Astrocyte of the hippocampus (primary cell): ENCODE measurements at places on chromosomes 1 and 21.

DNA sequence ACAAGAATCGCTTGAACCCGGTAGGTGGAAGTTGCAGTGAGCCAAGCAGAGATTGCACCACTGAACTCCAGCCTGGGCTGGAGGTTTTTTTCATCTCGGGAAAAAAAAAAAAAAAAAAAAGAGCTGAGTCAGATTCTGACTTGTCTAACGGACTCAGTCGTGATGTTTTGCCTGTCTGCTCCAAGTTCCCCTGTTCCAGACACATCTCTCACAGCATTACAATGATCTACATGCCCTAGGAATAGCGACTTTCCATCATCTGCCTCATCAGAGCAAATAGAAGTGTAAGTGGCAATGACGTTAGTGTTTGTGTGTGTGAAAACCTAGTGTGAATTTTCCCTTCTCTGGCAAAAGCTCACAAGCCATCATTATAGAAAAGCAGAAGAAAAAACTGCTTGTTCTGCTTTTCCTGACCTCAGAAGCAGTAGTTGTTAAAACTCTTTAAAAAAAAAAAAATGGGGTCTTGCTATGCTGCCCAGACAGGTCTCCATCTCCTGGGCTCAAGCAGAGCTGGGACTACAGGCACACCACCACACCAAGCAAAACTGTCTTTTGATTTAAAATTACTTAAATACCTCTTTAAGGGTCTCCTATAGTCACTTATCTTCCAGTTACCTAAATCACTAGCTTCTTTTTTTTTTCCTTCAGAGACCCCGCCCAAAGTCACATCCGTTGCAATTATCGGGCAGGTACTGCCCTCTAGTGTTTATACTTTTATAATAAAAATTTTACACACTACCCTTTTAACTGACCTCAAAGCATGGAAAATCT is 37.3 kb downstream of the PLEKHO1 start:
- peak; percentile 73 for DNase-seq

DNA sequence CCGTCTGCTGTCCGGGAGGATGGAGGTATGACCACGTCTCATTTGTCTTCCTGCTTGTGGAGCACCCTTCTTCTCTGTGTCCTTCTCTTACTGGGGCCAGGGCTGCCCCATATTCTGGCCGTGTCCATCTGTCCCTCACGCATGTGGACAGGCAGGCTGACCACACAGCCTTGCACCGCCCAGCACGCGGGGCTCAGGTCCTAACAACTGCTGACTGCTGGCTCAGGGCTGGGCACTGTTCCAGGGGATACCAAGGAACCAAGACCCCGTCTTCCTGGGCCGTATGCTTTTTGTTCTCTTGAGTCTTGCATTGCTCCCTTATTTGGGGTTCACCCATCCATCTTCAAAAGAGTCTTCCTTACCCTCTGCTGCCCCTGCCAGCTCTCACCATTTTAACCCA is 17.5 kb upstream of the SPSB1 start:
- DNase-seq: no peak

GRCh38 chr1:168387781-168388760 is 107.4 kb downstream of the TBX19 start:
- no peak for DNase-seq

GRCh38 chr1:152003846-152004442 is 10.3 kb upstream of the S100A10 start:
- DNase-seq: no peak

DNA sequence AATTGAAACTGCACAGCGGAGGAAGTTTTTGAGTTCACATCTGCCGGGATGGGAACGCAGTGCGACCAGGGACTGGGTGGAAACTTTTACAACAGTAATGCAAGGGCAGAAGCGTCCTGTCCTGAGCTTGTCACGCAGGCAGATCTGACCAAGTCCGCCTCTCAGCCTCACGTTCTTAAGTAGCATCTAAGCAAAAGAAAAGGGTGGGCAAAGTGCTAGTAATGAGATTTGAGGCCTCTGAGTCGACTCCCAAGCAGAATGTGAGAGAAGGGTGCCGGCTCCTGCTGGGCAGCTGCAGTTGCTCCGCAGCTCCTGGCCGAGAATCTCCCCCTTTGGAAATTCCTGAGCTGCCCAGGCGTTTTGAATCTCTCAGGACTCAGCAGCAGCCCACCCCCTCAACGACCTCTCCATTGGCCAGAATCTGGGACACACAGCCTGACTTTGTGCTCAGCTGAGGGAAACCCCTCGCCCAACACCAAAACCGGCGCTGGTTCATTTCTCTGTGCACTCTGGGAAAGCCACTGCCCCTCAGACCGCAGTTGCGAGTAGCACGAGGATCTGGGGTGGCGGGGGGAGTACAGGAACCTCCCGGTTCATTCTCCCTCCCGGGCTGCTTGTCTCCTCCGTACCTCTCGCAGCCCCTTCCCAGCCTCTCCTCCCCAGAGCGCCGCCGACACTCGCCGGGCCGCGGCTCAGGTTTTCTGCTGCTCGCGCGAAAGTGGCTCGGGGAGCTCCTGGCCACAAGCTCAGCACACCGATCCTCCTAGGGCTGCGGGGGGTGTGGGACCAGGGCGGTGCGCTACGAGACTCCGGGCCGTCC is 913 bp upstream of the S1PR1 start:
- peak; percentile 63 for DNase-seq

DNA sequence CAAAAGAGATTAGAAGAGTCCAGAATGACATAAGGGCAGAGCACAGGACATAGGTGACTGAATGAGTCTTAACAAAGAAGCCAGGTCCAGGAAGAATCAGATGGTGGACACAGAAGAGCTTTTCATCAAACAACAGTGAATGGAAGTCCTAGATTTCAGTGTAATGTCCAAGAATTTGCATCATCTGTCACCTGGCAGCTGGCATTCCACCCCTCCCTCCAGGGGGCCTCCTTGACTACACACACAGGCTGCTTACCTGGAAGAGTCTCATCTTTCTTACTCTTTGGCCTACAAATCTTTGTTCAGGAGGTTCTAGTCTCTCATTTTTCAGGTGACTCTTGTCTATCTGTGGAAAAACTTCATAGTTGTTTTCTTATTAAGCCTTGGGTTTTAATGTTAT is 36.2 kb downstream of the GORAB start:
- DNase-seq: no peak

DNA sequence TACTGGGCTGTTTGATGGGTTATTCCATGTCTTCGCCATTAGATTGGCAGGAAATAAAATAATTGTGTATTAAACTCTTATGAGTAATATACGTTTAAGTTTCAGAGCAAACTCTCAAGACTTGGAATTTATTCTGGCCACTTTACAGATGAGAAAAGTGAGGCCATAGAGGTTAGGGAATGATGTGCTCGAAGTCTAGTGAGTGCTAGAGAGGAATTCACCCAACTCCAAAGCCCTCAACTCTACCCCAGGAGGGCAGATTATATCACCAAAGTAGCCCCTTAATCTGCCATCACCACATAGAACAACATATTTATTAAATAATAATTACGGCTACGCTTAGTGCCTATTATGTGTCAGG is 440 bp upstream of the MUL1 start:
- no peak for DNase-seq

- DNase-seq: no peak
These were observed 730.9 kb upstream of the ADGRL2 start for GRCh38 chr1:81069856-81070255.

GRCh38 chr1:38992412-38993111 is 1.5 kb downstream of the AKIRIN1 start:
- no peak for DNase-seq

- DNase-seq: no peak
These were observed 9.1 kb downstream of the CTSE start for GRCh38 chr1:206014601-206015000.

DNA sequence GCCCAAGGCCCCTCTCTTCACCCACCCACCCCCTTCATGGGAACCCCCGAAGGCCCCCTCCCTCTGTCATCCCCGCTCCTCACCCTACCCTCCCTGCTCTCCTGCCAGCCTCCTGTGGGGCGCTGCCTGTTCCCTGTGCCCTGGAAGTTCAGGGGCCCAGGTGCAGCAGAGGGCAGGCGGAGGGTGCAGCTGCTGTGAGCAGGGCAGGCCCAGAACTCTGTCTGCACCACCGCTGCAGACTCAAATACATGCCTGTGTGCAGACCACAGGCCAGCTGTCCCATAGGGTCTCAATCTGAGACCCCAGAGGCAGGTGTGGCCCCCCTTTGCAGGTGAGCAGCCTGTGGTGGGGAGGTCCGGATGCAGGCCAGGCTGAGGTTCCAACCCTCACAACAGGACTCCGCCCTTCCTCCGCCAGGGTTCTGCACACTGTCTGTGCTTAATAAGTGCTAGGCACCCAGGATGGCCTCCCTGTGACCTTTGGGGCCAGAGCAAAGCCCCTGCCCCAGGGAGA is 62.5 kb downstream of the WNT9A start:
- no peak for DNase-seq

- peak; percentile 55 for DNase-seq
These were observed 102.0 kb downstream of the CRYAA start for GRCh38 chr21:43270800-43271301.

- DNase-seq: peak; percentile 72
These were observed 37.5 kb upstream of the WLS start for GRCh38 chr1:68269637-68270430.

DNA sequence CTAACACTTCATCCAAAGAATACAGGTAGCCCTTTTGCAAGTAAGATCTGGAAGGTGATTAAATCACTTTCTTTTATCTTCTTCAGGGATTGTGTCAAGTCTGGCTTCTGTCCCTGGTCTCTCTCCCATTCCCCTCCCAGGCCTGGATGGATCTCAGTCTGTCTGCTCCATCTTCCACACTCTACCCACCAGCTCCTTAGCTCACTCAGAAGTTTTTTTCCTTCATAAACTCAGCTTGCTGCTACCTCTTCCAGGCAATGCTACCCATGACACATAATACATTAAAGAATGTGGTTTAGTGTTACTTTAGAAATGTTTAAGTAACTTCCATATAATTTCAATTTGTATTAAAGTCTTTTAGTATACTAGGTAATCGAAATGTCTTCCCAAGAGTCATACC is 133.1 kb downstream of the AKT3 start:
- no peak for DNase-seq

DNA sequence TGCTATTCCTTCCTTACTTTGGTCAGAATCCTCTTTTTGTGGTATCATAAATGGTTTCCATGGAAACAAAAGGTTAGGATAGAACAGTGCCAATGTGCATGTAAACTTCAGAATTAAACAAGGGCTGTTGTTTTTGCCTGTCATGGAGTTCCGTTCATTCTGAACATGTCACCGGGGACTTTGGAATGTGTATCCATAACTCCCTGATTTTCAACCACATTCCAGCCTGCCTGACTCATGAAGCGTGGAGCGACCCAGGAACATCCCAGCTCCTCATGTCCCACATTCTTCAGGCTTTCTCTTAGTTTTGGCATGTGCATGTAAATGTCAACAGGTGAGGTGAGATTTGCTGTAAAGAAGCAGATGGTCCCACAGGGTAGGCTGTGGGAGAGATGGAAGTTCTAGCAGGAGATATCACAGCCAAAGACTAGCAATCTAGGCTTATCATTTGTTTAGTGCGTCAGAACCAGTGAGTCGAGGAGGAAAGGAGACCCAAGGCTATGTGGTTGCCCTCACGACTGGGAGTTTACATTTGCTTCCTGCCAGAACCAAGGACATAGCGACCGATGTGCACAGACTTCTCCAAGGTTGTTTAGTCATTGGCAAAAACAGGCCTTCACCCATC is 23.0 kb upstream of the DNAJC11 start:
- peak; percentile 89 for DNase-seq

DNA sequence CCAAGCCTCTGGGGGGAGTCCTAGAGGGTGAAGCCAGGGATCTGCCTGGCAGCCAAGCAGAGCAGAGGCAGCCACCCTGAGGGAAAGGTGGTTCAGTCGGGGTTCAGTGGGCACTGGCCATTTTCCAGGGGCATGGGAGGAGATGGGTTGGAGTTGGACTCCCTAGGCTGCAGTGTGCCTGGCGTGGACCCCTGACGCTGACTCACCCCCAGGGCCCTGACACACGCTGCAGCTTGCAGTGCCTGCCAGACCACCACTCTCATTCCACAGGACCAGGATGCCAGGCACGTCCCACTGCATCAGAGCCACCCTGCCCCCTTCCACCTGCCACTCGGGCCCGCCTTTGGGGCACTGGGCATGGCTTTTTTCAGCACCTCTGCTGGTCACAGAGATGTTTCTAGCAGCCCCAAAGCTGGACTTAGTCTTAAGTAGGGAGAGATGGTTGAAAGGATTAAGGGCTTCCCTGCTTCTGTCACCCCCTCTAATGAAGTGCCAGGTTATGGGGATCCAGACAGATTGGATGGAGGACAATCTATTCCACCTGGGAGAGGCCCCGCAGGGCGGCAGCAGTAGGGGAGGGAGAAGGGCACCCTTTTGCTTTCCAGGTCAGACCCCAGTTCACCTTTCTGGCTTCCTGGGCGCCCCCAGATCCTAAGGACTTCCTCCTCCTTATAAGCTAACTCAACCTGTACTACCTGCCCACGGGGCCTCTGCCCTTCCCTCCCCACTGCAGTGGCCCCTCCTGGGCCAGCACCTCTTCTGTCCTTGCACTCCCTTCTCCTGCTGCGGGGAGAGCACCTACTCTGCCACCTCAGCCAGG is 1.6 kb downstream of the SYT2 start:
- no peak for DNase-seq

DNA sequence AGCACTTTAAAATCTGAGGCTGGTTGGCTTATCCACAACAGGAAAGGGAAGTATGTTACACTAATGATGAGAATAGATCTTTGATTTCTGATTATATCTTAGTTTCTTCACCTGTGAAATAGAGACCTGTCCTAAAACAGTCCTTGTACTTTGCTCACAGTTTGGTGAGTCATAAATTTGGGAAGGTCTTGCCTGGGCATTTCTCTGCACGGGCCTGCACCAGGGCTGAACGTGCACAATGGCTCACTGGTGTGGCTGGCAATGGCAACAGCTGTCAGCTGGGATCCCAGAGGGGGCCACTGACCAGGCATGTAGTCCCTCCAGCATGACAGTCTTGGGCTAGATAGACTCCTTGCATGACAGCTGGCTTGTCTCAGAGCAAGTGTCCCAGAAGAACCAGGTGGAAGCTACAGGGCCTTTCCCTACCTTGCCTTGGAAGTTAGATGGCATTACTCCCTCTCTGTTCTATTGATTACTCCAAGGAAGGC is 367.4 kb downstream of the DISC1 start:
- no peak for DNase-seq

DNA sequence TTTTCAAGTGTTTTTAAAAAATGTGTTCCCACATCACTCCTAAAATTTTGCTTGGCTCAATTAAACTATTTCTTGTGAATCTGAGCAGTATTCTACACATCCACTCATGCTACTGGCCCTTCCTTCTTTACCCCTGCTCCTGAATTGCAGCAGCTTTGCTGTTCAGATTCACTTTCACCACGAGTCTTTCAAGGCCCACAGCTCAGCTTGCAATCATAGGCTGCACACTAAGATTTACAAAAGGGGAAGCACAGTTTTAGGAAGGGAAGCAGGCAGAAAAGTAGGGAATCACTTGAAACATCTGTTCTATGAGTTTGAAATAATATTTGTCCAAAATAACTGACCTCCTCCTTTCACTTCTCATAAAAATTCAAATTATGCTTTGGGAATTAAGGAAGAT is 70.9 kb upstream of the EDEM3 start:
- no peak for DNase-seq

DNA sequence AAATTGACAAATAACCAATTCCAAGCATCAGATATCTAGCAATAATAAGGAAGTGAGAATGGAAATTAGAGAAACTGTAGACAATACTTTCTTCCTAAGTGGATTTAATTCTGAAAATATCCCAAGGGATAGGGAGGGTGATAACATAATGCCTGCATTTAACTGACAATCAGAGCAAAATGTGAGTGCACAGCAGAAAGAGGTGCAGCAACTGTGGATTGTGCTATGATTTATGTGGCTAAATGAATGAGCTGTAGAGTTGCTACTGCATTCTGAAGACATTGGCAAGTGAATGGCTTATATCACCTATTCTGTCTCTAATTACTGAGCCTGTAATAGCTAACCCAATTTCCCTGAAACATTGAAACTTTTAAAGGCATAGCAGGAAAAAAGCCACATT is 39.0 kb downstream of the OLFM3 start:
- DNase-seq: no peak

GRCh38 chr1:205064741-205065316 is 19.4 kb downstream of the TMEM81 start:
- DNase-seq: no peak
